ENCODE measurements at places on chromosomes 6 and 20.

DNA sequence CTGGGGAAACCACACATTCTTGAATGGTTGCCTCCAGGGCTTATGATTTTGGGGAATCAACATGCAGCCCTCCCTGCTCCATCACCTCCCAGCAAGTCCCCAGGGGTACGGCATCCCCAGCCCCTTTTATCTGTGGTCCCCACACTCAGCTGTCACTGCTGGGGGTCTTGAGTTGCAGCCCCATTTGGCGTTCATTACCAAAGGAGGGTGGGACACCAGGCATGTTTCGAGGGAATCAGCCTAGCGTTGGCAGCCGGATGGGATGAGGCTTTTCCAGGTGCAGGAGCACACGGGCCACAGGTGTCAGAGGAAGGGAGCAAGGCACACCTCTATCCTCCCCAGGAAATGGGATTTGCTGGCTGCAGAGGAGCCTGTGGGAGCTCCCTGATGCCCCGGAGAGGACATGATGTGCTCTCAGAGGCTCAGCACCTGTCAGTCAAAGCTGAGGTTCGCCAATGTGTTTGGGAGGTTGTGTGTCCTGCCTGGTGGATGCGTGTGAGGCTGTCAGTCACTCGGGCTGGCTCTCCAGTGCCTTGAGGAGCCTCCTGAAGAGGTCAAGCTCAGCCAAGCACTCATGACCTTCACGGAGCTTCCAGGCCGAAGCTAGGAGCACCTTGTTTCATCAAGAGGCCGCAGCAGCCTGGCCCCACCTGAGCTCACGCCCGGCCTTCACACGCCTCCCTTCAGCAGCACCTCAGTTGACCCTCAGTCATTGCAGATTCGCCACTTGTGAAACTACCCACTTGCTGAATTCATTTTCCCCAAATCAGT, 95.0 kb downstream of the ERMARD start:
- DNase-seq, result no peak

GRCh38 chr6:160293844-160294243, 35.2 kb upstream of the SLC22A2 start:
- DNase-seq, result no peak

DNA sequence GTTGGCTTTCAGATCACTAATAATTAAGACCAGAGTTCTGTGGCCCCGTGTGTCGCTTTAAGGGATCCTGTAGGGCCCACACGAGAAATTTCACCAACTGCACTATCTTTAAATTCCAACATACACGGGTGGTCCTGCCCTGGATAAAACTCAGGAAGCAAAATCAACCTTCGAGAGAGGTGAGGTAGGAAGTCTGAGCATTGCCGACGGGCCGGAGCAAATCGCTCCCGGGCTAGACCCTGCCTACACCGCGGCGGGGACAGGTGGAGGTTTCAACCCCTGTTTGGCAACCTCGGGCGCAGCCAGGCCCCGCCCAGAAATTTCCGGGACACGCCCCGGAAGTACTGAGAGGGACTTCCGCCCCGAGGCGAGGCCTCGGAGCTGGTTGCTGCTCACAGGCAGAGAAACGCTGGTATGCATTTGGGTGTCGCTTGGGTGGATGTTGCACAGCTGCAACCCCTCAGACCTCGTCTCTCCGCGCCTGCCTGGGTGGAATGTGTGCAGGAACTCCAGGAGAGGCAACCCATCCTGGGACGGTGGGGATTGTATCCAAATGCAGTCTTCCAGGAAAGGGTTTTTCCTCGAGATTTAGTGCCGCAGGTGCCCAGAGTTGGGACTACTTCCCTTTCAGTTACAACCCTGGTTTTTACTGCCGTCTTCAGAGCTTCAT, 19.9 kb downstream of the ZKSCAN8 start:
- peak; percentile 84 for DNase-seq

DNA sequence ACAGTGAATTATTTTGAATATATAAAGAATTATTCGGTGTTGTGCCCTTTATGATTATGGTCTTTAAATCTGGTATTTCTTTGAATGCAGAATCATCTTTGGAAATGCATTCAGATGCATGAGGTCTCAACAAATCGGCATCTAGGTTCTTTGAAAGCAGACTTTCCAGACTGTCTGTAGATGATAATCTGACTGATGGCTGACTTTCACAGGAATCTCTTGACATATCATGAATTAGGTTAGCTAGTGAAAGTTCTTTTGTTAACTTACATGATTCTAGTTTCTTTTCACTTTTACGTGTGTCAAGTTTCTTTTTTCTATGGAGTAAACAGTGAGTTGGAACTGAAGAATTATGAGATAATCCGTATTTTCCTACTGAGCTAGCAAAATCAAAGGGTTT, 17.1 kb downstream of the HBS1L start:
- no peak for DNase-seq

DNA sequence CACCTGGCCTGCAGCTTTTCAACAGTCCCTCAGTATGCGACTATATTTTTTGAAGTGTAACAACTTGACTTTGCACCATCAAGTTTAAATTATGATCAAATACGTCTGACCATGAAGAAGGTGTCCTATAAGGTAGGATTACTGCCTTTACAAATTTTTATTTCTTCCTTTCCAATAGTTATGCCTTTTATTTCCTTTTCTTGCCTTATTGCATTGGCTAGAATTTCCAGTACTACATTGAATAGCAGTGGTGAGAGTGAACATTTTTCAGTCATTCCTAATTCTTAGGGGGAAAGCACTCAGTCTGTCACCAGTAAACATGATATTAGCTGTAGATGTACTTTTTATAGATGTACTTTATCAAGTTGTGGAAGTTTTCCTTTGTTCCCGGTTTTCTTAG, 81.4 kb downstream of the IRAK1BP1 start:
- DNase-seq, result no peak

- DNase-seq, result no peak
Observed at GRCh38 chr20:5569021-5569420, 181.2 kb upstream of the SHLD1 start.

- no peak for DNase-seq
Observed at GRCh38 chr20:44552950-44553908, 29.1 kb upstream of the PKIG start.
